ENCODE measurements at places on chromosomes 13 and 19. TPM values are rescaled to one million over a fixed set of nuclear protein-coding genes. Genes with fewer than 3 reads are reported as not detected.

The PABPC3 gene
- total RNA-seq: 0.06 TPM

The CASP14 gene
- total RNA-seq: not detected

The CAPN12 gene
- not detected for total RNA-seq

The ZNF93 gene
- 5.4 TPM for total RNA-seq

The VSTM2B gene
- 8.7 TPM for total RNA-seq

The ZNF433 gene
- total RNA-seq: 4.7 TPM

The AKAP11 gene
- 7.4 TPM for total RNA-seq

The LYPD5 gene
- not detected for total RNA-seq

The SYCN gene
- total RNA-seq: not detected

The COMP gene
- total RNA-seq: 0.08 TPM

The SPPL2B gene
- 9.3 TPM for total RNA-seq

The PTH2 gene
- total RNA-seq: not detected

The EPS8L1 gene
- total RNA-seq: 4.3 TPM

The ENOX1 gene
- total RNA-seq: 0.86 TPM

The PEG3 gene
- total RNA-seq: 0.90 TPM

The FCAR gene
- not detected for total RNA-seq

The CALR3 gene
- total RNA-seq: 0.47 TPM

The FXYD1 gene
- not detected for total RNA-seq

The KCNN4 gene
- total RNA-seq: 3.1 TPM

The ZNF71 gene
- total RNA-seq: 11.5 TPM

The GPR183 gene
- total RNA-seq: 0.14 TPM

The ANKRD24 gene
- total RNA-seq: 0.12 TPM

The FLT3LG gene
- total RNA-seq: 2.6 TPM

The CXCL17 gene
- total RNA-seq: not detected

The LPAR2 gene
- 0.16 TPM for total RNA-seq

The VSIG10L gene
- total RNA-seq: 8.5 TPM

The FBXO46 gene
- 2.3 TPM for total RNA-seq

All from H4 (cell line).